Effector CD8-positive, alpha-beta T cell (primary cell): ENCODE measurements at places on chromosomes 7 and 10.

DNA sequence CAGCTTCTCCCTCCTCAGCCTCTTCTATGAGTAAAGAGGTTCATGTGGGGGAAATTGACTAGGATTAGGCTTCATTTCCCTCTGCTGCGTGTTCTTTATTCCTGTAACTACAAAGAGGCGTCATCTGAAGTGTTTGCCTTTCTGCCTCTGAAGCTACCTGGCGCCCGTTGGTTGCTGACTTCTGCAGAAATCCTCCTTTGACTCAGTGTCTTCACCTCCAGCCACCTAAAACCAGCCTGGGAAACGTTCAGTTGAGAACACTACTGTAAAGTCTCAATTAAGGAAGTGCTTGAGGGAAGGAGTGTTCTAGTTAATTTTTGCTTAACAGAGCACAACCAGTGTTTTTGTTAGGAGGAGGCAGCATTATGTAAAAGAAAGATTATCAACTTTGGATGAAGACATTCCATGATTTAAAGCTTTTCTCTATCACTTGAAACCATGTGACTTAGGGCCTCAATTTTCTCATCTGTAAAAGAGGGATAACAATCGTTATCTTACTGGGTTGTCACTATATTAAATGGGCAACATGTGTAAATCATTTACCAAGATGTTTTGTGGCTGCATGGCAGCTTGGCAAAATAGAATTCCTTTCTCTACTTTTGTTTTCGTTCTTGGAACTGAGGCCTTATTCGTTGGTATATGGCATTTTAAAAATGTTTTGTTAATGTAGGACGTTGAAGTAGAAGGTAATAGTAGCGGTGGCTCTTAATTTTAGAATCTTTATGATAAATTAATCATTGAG is 642.9 kb downstream of the SDK1 start:
- DNase-seq = no peak

DNA sequence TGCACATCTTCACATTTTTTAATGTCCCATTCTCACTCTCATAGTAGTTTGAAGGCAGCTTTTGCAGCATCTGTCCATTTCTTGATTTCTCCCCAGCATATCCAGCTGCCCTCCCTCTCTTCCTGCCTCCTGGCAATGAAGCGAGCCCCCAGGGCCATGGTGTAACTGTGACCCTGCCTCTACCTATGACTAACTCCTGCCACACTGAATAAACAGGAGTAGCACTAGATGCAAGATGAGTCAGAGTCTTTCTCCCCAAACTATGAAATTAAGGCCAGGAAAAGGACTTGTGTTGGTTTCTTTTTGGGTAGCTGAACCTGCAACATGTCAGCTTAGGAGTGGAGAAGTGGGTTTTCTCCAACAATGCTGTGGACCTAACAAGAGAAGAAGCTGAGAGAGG is 329.0 kb downstream of the RNLS start:
- no peak for DNase-seq

- DNase-seq = no peak
Observed at GRCh38 chr10:44362866-44363711, 21.8 kb downstream of the CXCL12 start.

- no peak for DNase-seq
Observed at GRCh38 chr10:122359621-122360020, 14.9 kb upstream of the PLEKHA1 start.

DNA sequence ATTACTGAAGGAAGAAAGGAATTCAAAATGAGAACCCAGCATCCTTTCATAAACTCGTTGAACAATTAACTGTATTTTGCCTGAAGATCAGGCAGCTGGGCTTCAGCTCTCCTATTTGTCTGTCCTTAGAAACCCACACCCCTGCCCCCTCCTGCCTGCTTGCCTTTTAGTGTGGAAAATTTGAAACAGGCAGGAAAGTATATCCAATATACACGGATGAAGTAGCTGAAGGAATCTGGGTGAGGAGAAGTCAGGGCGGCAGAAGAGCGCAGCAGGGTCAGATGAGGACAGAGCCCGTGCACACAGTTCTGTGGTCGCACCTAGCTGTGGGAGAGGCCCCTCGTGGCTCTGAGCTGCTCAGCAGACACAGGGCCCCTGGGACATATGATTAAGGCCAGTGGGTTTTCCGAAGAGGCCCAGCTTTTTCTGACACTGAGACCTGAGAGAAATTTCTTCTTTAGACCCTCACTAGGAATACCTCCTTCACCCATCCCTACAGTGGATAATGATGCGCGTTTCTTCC is 87.9 kb downstream of the ACTR3B start:
- DNase-seq = no peak
